ENCODE measurements at places on chromosomes 16 and 17.

DNA sequence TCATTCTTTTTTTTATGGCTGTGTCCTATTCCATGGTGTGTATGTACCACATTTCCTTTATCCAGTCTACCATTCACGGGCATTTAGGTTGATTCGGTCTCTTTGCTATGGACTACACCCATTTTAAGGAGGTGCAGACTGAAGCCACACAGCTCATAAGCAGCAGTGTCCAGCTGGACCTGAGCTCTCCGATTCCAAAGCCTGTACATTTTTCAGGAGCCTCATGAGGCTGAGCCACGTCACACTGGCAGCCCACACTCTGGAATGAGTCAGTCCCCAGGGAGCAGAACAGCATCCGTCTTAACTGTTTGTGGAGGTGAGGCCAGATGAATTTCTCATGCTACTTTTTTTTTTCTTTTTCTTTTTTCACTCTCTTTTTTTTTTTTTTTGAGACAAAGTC lies 116.1 kb downstream of the C16orf95 start:
- peak; percentile 99 for DNase-seq

DNA sequence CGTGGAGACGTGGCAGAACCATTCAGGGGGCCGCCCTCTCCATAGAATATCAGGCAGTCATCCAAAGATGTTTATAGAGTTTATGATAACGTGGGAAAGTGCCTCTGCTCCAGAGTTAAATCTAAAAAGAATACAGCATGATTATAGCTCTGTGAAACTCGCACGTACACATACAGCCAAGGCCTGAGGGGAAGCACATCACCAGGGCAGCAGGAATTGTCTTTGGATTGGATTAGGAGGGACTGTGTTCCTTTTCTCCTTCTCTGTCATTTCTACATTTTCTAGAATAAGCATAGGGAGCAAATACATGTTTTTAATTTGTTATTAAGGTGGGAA lies 26.9 kb downstream of the EEF2K start:
- DNase-seq: no peak

- DNase-seq: no peak
Observed at GRCh38 chr16:263182-263774, 12.5 kb downstream of the RGS11 start.

DNA sequence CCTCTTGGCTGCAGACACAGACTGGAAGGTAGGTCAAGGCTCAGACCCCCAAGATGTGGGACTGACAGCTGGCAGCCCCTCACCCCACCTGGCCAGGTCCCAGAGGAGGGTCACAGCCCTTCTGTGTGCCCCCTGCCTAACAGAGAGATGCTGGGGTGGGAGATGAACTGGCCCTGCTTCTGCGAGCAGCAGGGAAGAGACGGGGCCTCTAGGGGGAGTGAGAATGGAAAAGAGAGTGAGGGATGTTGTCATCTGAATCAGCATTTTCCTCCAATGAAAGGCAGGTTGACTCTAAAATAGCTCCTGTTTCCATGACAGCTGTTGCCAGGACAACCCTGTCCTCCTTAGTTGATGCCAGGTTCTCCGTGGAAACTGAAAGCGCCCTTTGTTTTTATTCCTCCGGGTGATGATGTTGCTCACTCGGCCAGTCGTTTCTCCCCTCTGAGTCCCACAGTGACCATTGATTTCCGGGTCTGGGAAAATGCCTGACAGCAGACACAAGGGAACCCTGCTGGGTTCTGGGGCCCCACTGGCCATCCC lies 4.9 kb upstream of the NDRG4 start:
- peak; percentile 89 for DNase-seq

DNA sequence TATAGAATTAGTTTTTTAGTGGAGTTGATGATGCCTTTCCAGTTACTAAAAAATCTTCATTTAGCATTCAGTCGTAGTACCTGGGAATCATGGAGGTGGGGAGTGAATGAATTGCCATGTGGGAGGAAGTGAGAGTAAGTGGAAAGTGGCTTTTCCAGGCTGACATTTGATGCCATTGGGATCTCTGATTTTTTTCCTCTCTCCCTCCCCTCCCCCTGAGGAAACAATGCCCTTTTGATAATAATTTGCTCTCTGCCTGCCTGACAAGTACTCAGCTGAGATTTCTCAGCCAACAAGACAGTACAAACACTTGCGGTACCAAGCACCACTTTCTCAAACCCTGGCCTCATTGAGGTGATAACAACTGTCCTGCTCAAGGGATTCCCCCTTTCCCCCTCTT lies 2.2 kb downstream of the UBE2Z start:
- no peak for DNase-seq

GRCh38 chr17:71656964-71657858 lies 463.6 kb upstream of the SOX9 start:
- no peak for DNase-seq

DNA sequence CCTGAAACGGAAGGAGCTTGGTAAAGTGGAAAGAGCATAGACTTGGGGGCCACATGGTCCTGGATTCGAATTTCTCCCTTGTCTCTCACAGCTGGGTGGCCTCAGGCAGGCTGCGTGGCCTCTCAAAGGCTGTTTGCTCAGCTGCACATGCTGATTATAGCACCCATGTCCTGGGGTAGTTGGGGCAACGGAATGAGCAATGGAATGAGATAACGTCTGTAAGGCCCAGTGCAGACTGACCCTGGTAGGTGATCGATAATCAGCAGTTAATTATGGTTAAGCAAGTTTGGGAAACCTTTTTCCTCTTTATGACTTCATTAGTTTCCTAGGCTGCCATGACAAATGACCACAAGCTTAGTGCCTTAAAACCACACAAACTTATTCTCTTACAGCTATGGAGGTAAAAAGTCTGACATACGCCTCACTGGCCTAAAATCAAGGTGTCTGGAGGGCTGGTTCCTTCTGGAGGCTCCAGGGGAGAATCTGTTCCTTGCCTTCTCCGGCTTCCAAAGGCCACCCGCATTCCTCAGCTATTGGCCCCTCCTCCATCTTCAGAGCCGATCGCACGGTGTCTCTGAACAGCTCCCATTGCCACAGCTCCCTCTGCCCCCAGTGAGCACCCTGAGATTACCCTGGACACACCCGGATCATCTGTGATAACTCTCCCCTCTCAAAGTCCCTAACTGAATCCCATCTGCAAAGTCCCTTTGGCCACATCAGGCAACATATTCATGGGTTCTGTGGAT lies 294.9 kb upstream of the FOXF1 start:
- DNase-seq: no peak

GRCh38 chr16:68190081-68190480 lies 45.8 kb downstream of the ESRP2 start:
- peak; percentile 30 for DNase-seq

DNA sequence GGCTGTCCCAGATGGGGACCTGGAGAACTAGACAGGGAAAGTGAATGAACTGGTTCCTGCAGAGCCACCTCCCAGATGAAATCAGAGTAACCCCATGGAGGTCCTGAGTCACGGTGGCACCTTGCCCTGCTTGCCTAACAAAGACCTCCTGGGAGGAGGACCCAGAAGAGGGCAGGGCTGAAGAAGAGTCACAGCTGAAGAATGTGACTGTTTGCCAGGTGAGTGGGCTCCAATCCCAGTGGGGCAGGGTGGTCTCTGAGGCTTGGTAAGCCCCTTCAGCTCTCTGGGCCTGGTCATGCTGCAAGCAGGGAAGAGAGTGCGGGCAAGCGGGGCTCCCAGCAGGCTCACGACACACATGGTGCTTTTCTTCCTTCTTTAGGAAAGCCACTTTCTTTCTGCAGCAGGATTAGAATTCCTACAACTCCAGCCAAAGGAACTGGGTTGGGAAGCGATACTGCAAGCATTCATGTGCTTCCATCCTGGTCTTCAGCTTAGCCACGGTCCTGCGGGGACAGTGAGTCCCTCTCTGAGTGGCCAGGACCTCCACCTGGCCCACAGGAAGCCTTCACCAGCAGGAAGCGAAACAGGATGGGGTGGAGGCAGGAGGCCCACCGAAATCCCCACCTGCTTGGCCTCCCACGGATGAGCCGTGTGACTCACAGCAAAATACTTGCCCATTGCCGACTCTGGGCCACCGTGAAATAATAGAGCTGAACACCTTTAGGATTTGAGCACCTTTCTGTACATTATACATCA lies 4.3 kb downstream of the C16orf74 start:
- peak; percentile 58 for DNase-seq

Data from AG10803 (cell line).